ENCODE measurements at places on chromosomes 1 and 21. TPM values are rescaled to one million over a fixed set of nuclear protein-coding genes. Genes with fewer than 3 reads are reported as not detected.
A peak's percentile ranks its signal among the peaks of the same experiment; 100 is the strongest.

DNA sequence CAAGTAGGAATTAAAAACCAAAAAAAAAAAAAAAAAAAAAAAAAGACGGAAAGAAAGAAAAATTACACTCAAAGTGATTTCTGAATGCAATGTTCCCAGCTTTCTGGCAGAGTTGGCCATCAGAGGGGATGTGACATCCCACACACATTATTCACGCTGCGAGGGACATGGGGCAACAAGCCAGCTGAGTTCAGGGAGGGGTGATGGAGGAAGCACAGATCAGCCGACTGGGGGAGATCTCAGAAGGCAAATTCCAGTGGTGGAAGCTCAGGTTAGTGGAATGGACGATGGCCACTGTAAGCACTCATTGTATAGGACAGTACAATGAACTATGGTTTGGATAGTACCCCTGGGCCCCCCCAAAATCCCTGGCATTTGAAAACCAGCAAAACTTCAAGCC is 311.9 kb downstream of the PCP4 start:
- DNase-seq = no peak
- no peak overlapping the region for H3K27ac ChIP-seq
- H3K4me3 ChIP-seq = no peak overlapping the region
- no peaks in the 10 kb centered on the region for H3K4me1 ChIP-seq
- no peaks in the 10 kb centered on the region for H3K27me3 ChIP-seq

GRCh38 chr21:18989953-18990495 is 586.4 kb upstream of the TMPRSS15 start:
- H3K27ac ChIP-seq = no peak overlapping the region
- H3K36me3 ChIP-seq = no peaks in the 10 kb centered on the region
- no peaks in the 10 kb centered on the region for H3K27me3 ChIP-seq
- no peak for DNase-seq
- no peaks in the 10 kb centered on the region for H3K4me1 ChIP-seq

- no peaks in the 10 kb centered on the region for H3K4me1 ChIP-seq
- no peaks in the 10 kb centered on the region for H3K27me3 ChIP-seq
- peak overlapping the region; percentile 72 for H3K27ac ChIP-seq
- no peak for DNase-seq
- H3K4me3 ChIP-seq = peak overlapping the region; percentile 30
- no peaks in the 10 kb centered on the region for H3K36me3 ChIP-seq
Observed at GRCh38 chr1:239718997-239719628, 332.7 kb downstream of the CHRM3 start.

GRCh38 chr1:37948841-37949240 is 2.0 kb upstream of the INPP5B start:
- H3K4me3 ChIP-seq = no peak overlapping the region
- H3K36me3 ChIP-seq = no peaks in the 10 kb centered on the region
- peaks cover 20% of the 10 kb centered on the region for H3K4me1 ChIP-seq
- no peak for DNase-seq
- H3K27me3 ChIP-seq = no peaks in the 10 kb centered on the region

SLC19A2 gene
- total RNA-seq = 7.4 TPM

GRCh38 chr21:33308586-33309490 is 15.9 kb upstream of the IFNAR1 start:
- no peaks in the 10 kb centered on the region for H3K4me1 ChIP-seq
- no peak overlapping the region for H3K4me3 ChIP-seq
- H3K27me3 ChIP-seq = no peaks in the 10 kb centered on the region
- no peak for DNase-seq
- no peaks in the 10 kb centered on the region for H3K36me3 ChIP-seq

DNA sequence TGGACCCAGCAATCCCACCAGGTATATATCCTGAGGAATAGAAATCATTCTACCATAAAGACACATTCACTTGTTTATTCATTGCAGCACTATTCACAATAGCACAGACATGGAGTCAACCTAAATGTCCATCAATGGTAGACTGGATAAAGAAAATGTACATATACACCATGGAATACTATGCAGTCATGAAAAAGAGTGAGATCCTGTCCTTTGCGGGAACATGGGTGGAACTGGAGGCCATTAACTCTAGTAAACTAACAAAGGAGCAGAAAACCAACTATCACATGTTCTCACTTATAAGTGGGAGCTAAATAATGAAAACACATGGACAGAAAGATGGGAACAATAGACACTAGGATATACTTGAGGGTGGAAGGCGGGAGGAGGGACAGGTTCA is 36.1 kb upstream of the PRKACB start:
- no peak overlapping the region for H3K27ac ChIP-seq
- DNase-seq = no peak
- H3K36me3 ChIP-seq = no peaks in the 10 kb centered on the region
- no peaks in the 10 kb centered on the region for H3K27me3 ChIP-seq

GRCh38 chr21:42590431-42591131 is 62.8 kb upstream of the PDE9A start:
- no peaks in the 10 kb centered on the region for H3K36me3 ChIP-seq
- H3K27ac ChIP-seq = no peak overlapping the region
- H3K4me3 ChIP-seq = no peak overlapping the region
- no peak for DNase-seq

C1orf87 gene
- total RNA-seq = not detected

DNA sequence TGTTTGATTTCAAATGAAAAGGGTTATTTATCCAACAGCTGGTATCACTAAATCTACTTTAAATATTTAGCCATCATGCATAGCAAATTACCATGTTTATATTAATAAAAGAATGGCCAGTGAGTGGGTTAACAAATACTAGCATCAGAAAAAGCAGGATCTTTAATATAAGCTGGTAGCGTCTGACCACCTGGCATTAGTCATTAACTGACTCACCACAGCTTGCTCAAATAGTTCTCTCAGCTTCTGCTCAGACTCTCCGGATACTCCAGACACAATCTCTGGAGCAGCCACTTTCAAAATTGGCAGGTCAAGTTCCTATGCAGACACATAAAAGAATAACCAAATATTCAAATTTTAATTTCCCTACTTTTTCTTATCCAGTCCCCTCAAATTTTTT is 29.6 kb downstream of the NVL start:
- H3K36me3 ChIP-seq = no peaks in the 10 kb centered on the region
- no peaks in the 10 kb centered on the region for H3K27me3 ChIP-seq
- no peak for DNase-seq
- no peak overlapping the region for H3K27ac ChIP-seq
- no peaks in the 10 kb centered on the region for H3K4me1 ChIP-seq

DNA sequence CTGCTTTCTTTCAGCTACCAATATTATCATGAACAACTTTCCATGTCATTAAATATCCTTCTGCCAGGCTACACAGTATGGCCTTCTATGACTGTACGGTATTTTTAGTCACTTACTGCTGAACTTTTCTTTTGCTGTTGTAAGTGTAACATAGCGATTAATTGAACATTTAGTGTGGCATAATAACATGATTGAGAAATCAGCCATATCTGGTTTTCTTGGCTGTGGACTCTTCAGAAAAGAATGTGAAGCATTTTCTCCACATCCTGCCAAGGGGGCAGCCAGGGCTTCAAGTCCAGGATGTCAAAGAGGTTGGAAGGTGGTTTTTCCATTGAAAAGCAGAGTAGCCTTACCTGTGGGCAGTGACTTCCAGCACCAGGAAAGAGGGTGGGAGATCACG is 8.8 kb upstream of the AHCYL1 start:
- H3K27ac ChIP-seq = no peak overlapping the region
- H3K4me3 ChIP-seq = no peak overlapping the region
- H3K36me3 ChIP-seq = no peaks in the 10 kb centered on the region

AKR7A3 gene
- total RNA-seq = 60.2 TPM

KRTAP6-3 gene
- total RNA-seq = not detected

SV2A gene
- 3.3 TPM for total RNA-seq

DNA sequence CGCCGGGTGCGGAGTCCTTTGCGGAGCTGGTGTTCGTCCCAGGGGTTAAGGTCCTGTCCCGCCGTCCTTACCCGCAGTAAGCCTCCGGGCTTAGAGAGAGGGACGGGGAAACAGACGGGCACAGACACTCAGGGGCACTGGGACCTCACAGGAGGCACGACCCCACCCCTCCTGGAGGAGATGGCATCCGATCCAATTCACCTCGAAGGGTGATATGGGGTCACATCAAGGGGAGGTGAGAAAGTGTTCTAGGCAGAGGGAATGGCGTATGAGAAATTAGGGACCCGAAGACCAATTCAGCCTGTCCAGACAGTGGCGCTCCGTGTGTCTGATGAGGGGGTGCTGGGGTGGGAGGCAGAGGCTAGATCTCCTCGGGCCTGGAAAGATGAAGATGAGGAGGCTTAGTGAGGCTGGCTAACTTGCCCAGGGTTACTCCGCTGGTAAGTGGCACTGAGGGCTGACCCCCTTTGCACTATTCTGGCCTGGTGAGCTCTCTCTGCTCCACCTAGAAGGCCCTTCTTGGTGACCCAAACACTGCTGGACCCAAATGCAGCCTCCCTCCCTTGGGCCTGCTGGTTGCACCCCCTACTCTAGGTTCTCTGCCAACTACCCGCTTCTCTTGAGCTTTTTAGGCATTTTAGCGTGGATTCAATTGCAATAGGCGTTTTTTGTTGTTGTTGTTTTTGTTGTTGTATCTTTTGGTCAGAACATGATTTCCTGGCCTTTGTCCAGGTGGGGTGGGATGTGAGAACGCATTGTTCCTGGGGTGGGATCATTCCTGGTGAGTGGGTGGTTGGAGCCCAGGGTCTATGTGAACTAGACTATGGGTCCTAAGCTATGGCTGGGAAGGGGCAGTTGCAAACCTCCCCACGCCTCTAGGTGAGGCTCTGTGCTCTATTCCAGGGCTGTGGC is 12.3 kb downstream of the BTBD19 start:
- no peak for DNase-seq
- peak overlapping the region; percentile 45 for H3K4me3 ChIP-seq
- H3K36me3 ChIP-seq = no peaks in the 10 kb centered on the region
- no peaks in the 10 kb centered on the region for H3K27me3 ChIP-seq
- peak overlapping the region; percentile 85 for H3K27ac ChIP-seq
- H3K4me1 ChIP-seq = peaks cover 5% of the 10 kb centered on the region

DNA sequence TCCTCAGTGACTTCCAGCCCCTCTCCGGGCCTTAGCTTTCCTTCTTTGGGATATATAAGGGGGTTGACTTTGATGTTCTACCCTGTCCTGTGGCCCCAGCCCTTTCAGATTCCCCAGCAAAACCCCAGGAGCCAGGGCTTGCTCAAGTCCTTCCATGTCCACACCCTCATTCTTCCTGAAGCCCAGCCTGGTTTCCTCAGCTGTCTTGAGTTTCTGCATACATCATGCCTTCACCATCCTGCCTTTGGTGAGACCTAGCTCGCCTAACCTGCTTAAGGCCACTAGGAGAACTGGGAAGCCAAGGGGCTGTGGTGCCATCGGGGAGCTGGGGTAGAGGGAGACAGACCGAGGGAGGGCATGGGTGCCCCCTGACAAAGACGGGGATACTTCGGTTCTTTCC is 17.2 kb upstream of the PEF1 start:
- no peaks in the 10 kb centered on the region for H3K27me3 ChIP-seq
- H3K36me3 ChIP-seq = no peaks in the 10 kb centered on the region
- no peak overlapping the region for H3K4me3 ChIP-seq
- no peaks in the 10 kb centered on the region for H3K4me1 ChIP-seq
- peak; percentile 25 for DNase-seq
- no peak overlapping the region for H3K27ac ChIP-seq

ATP1A4 gene
- not detected for total RNA-seq

DNA sequence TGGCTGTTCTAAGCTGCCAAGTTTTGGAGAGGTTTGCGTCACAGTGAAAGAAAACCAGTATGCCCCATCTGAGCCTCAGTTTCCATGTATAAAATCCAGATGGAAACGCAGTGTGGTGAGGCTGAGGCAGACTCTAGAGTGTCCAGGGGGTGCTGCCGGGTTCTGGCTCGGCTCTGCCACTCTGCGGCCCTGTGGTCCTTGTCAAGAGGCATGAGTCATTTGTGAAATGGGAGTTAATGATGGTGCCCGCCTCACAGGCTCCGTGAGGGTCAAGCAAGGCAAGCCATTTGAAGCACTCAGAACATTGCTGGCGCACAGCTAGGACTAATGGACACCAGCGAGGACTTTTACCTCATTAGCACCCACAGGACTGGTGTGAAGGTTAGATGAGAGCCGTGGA is 214.3 kb downstream of the PTPRU start:
- DNase-seq = no peak
- H3K4me1 ChIP-seq = no peaks in the 10 kb centered on the region
- no peak overlapping the region for H3K4me3 ChIP-seq
- H3K27me3 ChIP-seq = no peaks in the 10 kb centered on the region

XCL2 gene
- not detected for total RNA-seq

CRYAA gene
- not detected for total RNA-seq

DNA sequence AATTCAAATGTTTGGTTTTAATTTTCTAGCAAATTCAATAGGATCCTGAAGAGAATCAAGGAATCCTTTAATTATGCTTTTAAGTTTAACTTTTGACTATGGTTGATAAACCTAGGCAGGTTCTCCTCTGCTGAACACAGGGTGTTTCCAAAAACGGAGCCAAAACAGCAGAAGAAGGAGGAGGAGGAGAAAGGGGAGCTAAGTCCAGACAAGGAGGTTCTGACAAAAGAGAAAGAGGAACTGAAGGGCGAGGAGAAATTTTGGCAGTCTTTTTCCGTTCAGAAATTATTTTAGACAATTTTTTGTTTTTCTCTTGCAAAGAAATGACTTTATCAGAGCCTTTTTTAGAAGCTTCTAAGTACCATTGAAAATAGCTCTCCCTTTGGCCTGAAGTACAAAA is 33.2 kb upstream of the FNBP1L start:
- no peak overlapping the region for H3K4me3 ChIP-seq
- no peak overlapping the region for H3K27ac ChIP-seq
- H3K27me3 ChIP-seq = no peaks in the 10 kb centered on the region
- H3K36me3 ChIP-seq = no peaks in the 10 kb centered on the region
- DNase-seq = no peak

DNA sequence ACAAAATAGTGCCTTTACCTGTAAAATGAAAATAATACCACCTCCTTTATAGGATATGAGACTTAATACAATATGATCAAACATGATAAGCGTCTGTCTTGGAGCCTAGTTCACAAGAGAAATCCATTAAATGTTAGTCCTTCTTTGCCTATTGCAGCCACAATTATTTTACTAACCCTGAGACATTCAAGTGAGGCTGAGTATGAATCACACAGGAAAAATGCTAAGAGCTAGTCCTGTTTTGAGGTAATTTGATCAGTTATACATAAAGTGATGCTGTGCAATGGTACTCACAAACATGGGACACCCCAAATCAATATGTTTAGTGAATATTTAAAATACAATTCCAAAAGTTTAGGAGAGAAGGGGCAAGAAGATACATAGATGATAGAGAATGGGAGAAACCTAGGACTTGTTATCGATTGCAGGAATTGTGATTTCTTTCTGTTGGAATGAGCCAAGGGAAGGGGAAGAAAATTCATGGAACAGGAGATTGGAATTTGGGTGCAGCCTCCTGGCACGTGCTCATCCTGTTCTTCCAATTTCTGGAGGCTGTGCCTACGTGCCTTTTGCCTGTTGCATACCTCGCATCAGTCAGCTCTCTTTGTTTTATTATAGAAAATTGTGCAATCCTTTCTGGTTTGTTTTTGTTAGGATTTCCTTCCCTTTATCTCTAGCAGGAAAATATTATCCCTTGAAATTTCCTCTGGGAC is 39.9 kb upstream of the BACH1 start:
- no peak overlapping the region for H3K4me3 ChIP-seq
- no peaks in the 10 kb centered on the region for H3K4me1 ChIP-seq
- no peak for DNase-seq
- H3K27ac ChIP-seq = no peak overlapping the region

- H3K27me3 ChIP-seq = no peaks in the 10 kb centered on the region
- H3K36me3 ChIP-seq = no peaks in the 10 kb centered on the region
- no peak for DNase-seq
- no peak overlapping the region for H3K27ac ChIP-seq
Observed at GRCh38 chr1:6948861-6949260, 163.6 kb downstream of the CAMTA1 start.

ACTL8 gene
- not detected for total RNA-seq
